ENCODE measurements at places on chromosomes 11 and 22.
A peak's percentile ranks its signal among the peaks of the same experiment; 100 is the strongest.

DNA sequence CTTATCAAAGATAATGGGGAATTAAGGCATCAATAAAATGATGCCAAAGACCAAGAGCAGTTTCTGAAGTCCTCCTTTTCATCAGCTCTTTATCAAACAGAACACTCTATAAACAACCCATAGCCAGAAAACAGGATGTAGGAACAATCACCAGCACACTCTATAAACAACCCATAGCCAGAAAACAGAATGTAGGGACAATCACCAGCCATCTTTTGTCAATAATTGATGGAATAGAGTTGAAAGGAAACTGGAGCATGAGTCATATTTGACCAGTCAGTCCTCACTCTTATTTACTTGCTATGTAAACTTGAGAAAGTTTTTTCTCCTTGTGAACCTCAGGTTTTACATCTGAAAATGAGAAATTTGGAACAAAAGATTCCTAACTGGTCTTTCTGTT is 10.0 kb downstream of the MS4A2 start:
- no peak for DNase-seq

DNA sequence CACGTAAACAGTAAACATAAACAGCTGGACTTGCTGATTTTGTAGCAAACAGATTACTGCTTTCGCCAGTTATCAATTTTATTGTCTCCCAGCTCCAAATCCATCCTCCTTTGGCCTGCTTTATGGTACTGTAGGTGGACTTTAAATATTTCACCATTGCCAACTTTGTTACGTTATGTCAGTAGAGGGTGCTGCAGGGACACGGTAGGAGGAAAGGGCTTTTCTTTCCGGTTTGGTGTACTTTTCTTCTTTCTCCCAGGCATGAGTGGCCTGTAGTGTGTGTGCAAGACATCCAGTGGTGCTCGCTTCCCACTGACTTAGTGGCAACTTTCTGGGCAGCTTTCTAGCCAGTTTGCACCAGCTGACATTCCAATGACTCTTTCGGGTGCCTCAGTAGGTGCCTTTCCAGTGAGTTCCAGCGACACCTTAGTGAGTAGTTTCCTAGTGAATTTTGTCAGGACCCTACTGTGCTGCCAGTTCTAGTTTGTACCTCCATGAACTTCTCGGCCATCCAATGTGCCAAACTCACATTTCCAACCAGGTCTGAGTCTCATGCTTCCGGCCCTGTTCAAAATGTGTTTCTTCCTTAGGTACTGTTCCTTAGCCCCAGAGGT is 267.6 kb upstream of the TENM4 start:
- peak; percentile 53 for DNase-seq

DNA sequence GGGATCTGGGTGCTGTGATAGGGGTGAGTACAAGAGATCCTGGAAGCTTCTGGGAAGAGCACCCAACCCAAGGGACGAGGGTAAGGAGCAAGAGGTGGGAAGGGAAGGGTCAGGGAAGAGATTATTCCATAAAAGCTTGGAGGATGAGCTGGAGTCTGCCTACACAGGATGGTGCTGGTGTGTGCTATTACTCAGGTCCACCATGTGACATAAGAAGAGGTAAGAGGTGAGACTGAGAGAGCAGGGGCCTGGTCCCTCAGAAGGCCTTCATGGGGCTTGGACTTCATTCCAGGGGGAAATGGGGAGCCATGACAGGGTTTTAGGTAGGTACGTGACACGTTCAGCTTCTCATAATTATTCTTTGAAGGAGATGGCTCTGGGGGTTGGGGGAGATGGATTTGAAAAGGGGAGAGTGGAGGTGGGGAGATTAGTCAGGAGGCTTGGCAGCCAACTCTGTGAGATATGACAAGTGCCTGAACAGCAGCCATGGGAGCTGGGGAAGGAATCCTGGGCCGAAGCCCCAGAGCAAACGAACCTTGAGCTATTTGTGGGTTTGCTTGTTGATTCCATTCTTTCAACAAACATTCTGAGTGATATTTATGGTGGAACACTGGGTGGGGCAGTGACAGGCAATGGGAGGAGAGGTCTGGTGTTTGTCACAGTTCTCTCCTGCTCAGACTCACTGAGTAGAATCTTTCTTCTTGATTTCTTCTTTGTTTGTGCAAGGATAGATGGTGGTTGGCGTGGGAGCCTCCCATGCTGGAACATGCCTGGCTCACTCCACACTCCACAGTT is 11.2 kb upstream of the NCAM1 start:
- DNase-seq = no peak

DNA sequence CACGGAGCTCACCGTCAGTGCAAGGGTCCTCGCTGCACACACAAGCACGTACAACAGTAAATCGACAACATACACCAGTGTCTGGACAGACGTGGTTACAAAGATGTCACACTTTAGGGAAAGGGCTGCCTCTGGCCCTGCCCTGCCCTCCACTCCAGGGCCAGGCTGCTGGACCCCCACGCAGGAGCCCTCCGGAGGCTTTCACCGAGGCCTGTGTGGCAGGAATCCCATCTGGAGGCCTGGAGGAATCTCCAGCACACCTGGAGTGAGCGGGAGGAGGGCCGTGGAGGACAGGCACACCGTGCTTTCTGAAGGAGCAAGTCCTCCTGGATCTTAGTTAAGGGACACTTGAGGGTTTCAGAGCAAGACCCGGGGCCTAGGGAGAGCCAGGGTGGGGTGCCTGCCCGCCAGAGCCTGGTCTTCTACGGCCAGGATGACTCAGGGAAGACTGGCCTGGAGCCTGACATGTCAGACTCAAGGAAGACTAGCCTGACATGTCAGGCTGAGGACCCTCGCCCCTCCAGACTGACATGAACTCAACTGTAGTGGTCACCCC is 2.1 kb upstream of the PIM3 start:
- no peak for DNase-seq

- DNase-seq = no peak
These were observed 143.8 kb upstream of the DDI1 start for GRCh38 chr11:103892603-103893002.

GRCh38 chr11:95647355-95647754 is 142.2 kb downstream of the FAM76B start:
- no peak for DNase-seq
